ENCODE measurements at places on chromosomes 2 and 18.

DNA sequence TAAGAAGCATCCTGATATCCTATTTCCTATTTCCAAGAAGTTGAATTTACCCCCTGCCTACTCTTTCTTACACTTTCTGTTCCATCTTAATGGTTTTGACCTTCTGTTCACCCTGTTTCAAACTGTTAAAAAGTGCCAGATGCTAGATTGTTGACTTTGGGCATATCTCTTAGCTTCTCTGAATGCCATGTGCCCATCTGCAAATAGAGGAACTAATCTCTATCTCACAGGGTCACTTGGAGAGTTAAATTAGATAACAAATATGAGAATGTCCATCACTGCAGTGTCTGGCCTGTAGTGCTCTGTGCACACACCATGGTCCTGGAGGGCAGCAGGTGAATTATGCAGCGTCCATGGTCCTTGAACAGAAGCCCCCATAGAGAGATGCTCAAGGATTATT lies 83.8 kb downstream of the LRATD1 start:
- H3K27me3 ChIP-seq: no peaks in the 10 kb centered on the region
- no peaks in the 10 kb centered on the region for H3K36me3 ChIP-seq
- H3K4me3 ChIP-seq: no peak overlapping the region
- H3K27ac ChIP-seq: no peak overlapping the region
- no peaks in the 10 kb centered on the region for H3K4me1 ChIP-seq
- DNase-seq: no peak

GRCh38 chr2:158270536-158270935 lies 168.9 kb downstream of the UPP2 start:
- no peak overlapping the region for H3K27ac ChIP-seq
- DNase-seq: no peak
- no peaks in the 10 kb centered on the region for H3K4me1 ChIP-seq
- no peak overlapping the region for H3K4me3 ChIP-seq
- H3K36me3 ChIP-seq: no peaks in the 10 kb centered on the region

- no peak for DNase-seq
- H3K27ac ChIP-seq: no peak overlapping the region
- no peaks in the 10 kb centered on the region for H3K36me3 ChIP-seq
- no peaks in the 10 kb centered on the region for H3K4me1 ChIP-seq
- H3K27me3 ChIP-seq: no peaks in the 10 kb centered on the region
Observed at GRCh38 chr2:186459009-186459408, 27.1 kb upstream of the ZC3H15 start.

DNA sequence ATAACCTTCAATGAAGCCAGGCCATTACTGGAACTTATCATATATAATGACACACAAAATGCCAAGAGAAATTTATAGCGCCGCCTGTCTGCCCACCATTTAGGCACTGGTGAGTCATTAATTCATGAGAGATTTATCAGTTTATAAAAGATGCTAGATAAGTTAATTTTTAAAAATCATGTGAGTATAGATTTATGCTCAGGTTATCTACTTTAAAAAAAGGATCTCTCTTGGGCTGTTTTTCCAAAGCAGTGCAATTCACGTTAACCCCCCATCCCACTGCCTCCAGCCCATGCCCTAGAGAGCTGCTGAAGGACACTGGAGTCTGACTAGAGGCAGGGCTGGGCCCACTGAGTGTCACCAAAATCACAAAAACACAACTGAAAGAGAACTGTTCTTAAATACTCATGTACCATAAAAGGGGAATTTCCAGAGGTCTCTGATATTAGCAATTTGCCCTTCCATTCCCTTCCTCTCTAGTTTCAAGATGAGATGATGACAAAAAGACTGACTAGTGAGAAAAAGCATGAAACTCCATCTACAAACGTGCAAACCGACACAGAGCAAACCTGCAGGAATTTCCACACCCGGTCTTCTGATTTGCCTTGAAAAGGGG lies 160.8 kb downstream of the BCL2 start:
- H3K4me3 ChIP-seq: no peak overlapping the region
- peaks cover 59% of the 10 kb centered on the region for H3K4me1 ChIP-seq
- no peaks in the 10 kb centered on the region for H3K36me3 ChIP-seq
- no peak for DNase-seq
- H3K27me3 ChIP-seq: no peaks in the 10 kb centered on the region

DNA sequence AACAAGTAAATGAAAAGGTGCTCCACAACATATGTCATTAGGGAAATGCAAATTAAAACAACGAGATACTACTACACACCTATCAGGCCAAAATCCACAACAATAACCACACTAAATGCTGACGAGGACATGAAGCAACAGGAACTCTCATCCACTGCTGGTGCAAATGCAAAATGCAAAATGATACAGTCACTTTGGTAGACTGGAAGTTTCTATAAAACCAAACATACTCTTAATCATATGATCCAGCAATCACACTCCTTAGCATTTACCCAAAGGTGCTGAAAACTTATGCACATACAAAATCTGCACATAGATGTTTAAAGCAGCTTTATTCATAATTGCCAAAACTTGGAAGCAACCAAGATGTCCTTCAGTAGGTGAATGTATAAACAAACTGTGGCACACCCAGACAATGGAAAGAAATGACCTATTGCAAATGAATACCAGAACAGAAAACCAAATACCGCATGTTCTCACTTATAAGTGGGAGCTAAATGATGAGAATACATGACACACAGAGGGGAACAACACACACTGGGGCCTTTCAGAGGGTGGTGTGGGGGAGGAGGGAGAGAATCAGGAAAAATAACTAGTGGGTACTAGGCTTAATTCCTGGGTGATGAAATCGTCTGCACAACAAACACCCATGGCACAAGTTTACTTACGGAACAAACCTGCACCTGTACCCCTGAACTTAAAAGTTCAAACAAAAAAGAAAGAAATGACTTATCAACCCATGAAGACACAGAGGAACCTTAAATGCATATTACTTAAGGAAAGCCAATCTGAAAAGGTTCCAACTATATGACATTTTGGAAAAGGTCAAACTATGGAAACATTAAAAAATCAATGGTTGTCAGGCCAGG lies 80.4 kb downstream of the ASXL2 start:
- H3K4me1 ChIP-seq: no peaks in the 10 kb centered on the region
- no peak overlapping the region for H3K27ac ChIP-seq
- H3K4me3 ChIP-seq: no peak overlapping the region
- no peaks in the 10 kb centered on the region for H3K36me3 ChIP-seq

- no peak for DNase-seq
- H3K4me3 ChIP-seq: no peak overlapping the region
- H3K36me3 ChIP-seq: no peaks in the 10 kb centered on the region
- no peak overlapping the region for H3K27ac ChIP-seq
- H3K4me1 ChIP-seq: no peaks in the 10 kb centered on the region
Observed at GRCh38 chr2:239778861-239779558, 246.1 kb downstream of the NDUFA10 start.

DNA sequence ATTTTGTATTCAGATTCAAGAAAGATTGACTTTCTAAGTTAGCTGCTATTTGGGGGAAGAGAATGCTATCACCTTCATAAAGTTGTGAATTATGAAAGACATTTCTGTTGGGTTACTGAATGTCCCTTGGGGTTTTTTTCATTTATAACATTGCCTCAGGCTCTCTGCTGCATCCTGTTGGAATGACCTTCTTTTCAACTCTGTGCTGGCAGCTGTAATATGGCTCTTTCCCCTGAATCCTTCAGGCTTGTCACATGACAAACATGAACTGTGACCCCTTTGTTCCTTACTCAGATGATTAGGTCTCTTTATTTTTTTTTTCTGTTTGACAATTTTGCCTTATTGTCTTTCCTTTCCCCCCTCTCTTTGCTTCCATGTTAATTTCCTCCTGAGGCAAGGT lies 159.8 kb downstream of the TAF4B start:
- H3K27me3 ChIP-seq: no peaks in the 10 kb centered on the region
- no peaks in the 10 kb centered on the region for H3K4me1 ChIP-seq
- H3K36me3 ChIP-seq: no peaks in the 10 kb centered on the region
- no peak overlapping the region for H3K4me3 ChIP-seq
- DNase-seq: no peak
- H3K27ac ChIP-seq: no peak overlapping the region

DNA sequence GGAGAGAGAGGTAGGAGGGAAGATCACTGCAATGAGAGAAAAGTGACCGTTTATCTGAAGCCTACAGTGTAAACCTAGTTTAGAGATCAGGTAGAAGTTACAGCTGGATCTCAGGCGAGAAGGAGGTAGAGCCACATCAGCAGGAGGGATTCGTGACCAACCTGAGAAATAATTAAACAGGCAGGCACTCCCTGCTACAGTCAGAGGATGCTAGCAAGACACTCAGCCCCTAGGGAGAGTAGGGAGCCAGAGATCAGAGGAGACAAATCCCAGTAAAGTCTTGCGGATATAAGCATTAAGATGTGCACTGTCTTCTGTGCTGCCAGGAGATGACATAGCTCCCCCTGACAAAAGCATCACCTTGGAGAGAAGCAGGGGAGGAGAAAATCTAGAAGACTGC lies 629.1 kb upstream of the SLC39A10 start:
- no peaks in the 10 kb centered on the region for H3K36me3 ChIP-seq
- no peaks in the 10 kb centered on the region for H3K27me3 ChIP-seq
- DNase-seq: no peak
- H3K4me1 ChIP-seq: no peaks in the 10 kb centered on the region
- H3K27ac ChIP-seq: no peak overlapping the region

GRCh38 chr2:25936889-25937545 lies 45.3 kb downstream of the KIF3C start:
- no peaks in the 10 kb centered on the region for H3K4me1 ChIP-seq
- H3K27ac ChIP-seq: no peak overlapping the region
- no peaks in the 10 kb centered on the region for H3K27me3 ChIP-seq
- no peaks in the 10 kb centered on the region for H3K36me3 ChIP-seq

GRCh38 chr2:207502577-207503198 lies 27.1 kb upstream of the CREB1 start:
- peaks cover 11% of the 10 kb centered on the region for H3K4me1 ChIP-seq
- no peaks in the 10 kb centered on the region for H3K36me3 ChIP-seq
- H3K4me3 ChIP-seq: no peak overlapping the region
- peak overlapping the region; percentile 19 for H3K27ac ChIP-seq

GRCh38 chr18:47346016-47346415 lies 94.6 kb upstream of the SKOR2 start:
- no peak overlapping the region for H3K4me3 ChIP-seq
- no peaks in the 10 kb centered on the region for H3K27me3 ChIP-seq
- H3K4me1 ChIP-seq: no peaks in the 10 kb centered on the region
- no peaks in the 10 kb centered on the region for H3K36me3 ChIP-seq
- H3K27ac ChIP-seq: no peak overlapping the region
- DNase-seq: no peak

DNA sequence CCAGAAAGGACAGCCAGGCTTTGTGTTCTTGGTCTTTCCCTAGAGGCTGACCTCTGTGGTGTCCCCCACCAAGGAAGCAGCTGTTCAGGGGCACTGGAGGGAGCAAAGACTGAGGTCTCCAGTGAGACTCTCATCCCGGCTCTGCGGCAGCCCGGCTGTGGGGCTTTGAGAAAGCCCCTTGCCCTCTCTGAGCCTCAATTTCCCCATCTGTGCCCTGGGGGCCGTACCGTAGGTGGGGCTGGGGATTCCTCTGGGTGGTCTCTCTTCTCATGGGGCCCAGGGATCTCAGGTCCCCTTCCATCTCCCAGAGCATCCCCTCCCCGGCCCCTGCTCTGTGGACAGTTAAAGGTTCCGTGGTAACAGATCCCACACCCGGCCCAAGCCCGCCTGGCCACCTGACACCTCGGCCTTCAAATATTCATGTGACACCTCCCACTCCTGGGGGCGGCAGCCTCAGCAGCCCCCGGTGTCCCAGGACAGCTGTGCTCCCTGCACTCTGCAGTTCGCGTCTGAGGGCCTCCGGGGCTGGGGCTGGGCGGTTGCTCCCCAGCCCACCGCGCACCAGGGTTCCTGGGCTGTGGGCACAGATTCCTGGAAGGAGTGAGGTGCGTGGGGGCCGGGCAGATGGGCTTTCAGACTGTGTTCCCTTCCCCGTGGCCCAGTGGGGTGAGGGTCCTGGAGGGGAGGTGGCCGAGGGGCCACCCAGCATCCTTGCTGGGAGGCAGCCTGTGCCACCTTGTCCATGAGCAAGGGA lies 15.1 kb upstream of the KLHL30 start:
- peaks cover 7% of the 10 kb centered on the region for H3K4me1 ChIP-seq
- H3K27ac ChIP-seq: no peak overlapping the region
- H3K27me3 ChIP-seq: peaks cover 8% of the 10 kb centered on the region
- H3K4me3 ChIP-seq: no peak overlapping the region

All from transverse colon (tissue), 4 donors.